HEK293T (cell line): ENCODE measurements at places on chromosomes 3 and 15.

- DNase-seq: peak; percentile 21
Measured at GRCh38 chr15:63752075-63752684, 81.6 kb downstream of the HERC1 start.

GRCh38 chr3:138371070-138371965 is 22.9 kb downstream of the MRAS start:
- DNase-seq: no peak

- DNase-seq: no peak
Measured at GRCh38 chr3:30124435-30125370, 481.7 kb upstream of the TGFBR2 start.

- no peak for DNase-seq
Measured at GRCh38 chr3:43372809-43373559, 86.6 kb downstream of the SNRK start.

- no peak for DNase-seq
Measured at GRCh38 chr3:173709026-173709425, 311.5 kb downstream of the NLGN1 start.

DNA sequence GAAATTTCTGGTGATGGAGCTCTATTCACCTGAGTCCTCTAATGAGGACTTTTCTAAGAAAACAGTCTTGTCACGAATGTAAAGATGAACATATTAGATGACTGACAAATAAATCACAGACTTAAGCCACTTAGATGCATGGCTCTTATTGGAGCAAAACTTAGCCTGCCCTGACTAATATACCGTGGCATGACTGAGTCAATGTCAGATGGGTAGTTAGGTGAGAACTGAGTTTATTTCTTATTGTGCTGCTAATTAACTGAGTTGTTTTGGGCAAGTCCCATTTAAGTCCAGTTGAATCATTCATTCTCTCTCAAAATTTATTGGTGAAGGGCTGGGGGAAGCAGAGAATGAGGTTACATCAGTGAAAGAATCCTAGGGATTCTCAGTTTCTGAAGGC is 459.8 kb downstream of the MCTP2 start:
- no peak for DNase-seq

- no peak for DNase-seq
Measured at GRCh38 chr15:41575282-41575681, 16.3 kb downstream of the TYRO3 start.

- no peak for DNase-seq
Measured at GRCh38 chr3:30658328-30659052, 52.1 kb downstream of the TGFBR2 start.

DNA sequence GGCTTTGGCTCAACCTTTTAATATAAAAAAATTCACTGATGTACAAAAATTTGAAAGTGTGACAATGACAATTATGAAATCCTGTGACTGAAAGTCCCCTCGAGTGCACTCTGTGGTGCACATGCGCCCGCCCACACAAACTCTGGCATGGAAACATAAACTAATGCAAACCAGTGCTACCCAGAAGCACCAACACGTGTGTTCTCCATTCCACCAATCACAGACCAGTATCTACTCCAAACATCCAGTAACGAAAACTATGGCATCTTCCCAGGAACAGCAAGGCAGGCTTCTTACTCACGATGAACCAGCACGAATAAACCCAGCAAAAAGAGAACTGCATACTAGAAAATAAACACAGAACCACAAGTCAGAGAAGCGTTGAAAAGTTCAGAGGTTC is 11.7 kb upstream of the NMB start:
- no peak for DNase-seq

- DNase-seq: no peak
Measured at GRCh38 chr15:77986891-77987764, 90.4 kb downstream of the TBC1D2B start.

DNA sequence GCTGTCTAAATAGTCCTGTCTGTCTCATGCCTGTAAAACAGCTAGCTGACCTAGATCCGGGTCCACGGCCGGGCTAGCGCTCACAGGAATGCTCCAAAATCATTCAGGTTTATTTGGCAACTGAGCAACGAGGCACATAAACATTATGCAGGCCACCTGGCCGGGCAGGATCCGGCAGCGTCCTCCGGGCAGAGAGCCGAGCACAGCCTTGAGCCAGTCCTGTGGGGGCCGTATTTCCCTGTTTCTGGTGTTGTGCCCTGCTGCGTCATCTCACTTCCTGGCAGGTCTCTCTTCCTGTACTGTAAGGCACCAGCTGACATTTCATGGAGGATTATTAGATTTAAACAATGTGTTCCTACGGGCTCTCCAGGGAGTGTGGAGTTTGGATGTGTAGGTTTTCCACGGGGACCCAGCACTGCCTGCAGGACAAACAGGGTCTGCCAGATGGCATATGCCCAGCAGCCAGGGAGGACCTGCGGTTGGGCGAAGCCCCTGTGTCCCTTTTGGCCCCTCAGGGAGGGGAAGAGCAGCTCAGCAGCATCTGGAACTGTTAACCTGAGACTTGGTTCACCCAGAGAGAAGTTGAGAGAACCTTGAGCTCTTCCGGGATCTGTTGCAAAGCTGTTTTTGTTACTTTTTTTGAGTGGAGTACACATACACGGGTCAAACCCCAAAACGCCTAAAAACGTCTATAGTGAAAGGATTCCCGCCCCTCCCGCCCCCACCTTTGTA is 16.6 kb upstream of the LRRK1 start:
- no peak for DNase-seq

DNA sequence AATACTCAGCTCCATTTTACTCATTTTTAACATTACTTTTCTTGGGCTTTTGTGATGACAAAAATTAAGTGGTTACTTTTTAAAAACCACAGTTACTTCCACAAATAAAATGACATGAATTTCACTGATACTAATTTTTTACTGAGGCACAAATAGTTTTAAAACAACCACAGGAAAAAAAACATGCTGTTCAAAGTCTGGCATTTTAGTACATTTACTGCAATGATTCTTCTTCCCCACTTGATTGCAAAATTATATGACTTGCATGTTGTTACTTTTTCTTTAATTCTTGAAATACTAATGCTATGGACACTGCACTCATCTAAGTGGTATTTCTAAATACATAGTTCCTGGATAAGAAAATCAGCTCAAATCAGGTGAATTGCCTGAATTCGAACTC is 24.8 kb upstream of the SLMAP start:
- no peak for DNase-seq
